ENCODE measurements at places on chromosomes 1 and 21.
A peak's percentile ranks its signal among the peaks of the same experiment; 100 is the strongest.

DNA sequence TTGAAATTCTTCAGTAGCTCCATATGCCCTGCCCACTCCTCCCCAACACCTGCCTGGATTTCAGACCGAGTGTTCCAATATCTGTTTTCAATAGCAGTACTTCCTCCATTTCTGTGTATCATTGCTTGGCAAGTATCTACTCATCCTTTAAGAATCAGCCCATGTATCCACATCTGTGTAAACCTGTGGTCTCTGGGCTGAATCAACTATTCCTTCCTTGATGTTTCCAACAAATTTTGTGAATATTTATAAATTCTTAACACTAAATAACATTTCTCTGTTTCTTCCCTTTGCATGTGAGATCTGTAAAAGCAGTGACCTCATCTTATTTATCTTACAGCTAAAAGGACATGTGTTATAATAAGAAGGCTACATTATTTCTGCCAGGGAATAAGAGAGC, 26.0 kb upstream of the UAP1 start:
- no peak for DNase-seq

GRCh38 chr21:32415451-32416398, 3.2 kb downstream of the EVA1C start:
- DNase-seq: no peak

DNA sequence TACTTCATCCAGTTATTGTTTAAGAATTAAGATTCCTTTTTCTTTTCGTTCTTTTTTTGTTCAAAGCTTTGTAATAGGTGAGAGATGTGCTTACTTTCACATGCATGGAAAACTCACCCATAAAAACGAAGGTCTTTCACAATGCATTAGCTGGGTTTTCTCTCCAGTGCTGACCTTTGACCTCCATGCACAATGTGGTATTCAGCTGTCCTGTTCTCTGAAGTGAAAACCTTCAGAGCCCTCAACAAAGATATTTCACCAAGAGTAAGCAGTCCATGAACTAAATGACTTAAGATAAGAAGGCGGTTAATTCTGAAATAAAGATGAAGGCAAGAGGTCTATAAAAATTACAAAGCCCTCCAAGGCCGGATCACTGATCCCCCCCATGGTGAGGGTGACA, 77.1 kb upstream of the IPO9 start:
- DNase-seq: no peak

- DNase-seq: no peak
These were observed 40.3 kb downstream of the SLC19A1 start for GRCh38 chr21:45502006-45502345.

GRCh38 chr21:45135868-45136267, 61.5 kb downstream of the ADARB1 start:
- DNase-seq: no peak

- DNase-seq: no peak
These were observed 343.6 kb downstream of the PTPRU start for GRCh38 chr1:29579821-29580425.

- no peak for DNase-seq
These were observed 26.8 kb upstream of the LRIF1 start for GRCh38 chr1:110990541-110990940.

GRCh38 chr1:235015291-235015985, 113.2 kb downstream of the TOMM20 start:
- no peak for DNase-seq

GRCh38 chr1:234614081-234614489, 4.1 kb upstream of the IRF2BP2 start:
- DNase-seq: no peak

- DNase-seq: no peak
These were observed 1.5 kb downstream of the PHGDH start for GRCh38 chr1:119713039-119713748.

- DNase-seq: no peak
These were observed 37.4 kb upstream of the CDC42BPA start for GRCh38 chr1:227355542-227356245.

DNA sequence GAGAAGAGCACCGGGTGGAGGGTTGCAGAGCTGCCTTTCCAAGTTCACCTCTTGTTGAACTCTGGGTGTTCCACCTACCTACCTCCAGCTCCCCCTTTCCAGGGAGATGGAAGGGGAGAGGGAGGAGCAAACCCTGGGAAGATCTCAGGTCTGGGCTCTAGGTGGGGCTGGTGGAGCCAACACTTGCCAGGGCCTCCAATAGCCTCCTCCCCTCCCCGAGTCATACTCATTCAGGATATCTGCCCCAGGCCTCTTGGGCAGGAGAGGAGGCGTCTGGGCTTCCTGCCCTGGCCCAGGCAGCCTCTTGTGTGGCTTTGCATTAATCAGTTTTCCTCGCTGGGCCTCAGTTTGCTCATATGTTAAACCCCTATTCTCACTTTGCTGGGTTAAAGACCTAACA, 13.4 kb downstream of the RAP1GAP start:
- DNase-seq: no peak

DNA sequence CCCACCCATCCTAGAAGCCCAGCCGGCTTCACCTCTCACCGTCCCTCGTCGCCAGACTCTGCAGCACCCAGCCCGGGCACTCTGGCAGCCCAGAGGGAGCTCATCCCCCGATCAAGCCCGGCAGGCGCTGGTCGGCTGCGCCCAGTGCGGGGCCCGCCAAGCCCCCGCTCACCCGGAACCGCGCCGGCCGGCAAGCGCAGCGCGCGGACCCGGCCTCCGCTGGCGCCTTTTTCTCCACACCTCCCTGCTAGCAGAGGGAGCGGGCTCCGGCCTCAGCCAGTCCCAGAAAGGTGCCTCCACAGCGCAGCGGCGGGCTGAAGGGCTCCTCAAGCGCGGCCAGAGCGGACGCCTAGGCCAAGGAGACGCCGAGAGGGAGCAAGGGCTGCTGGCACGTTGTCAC, 2023.3 kb downstream of the NCAM2 start:
- no peak for DNase-seq

- peak; percentile 34 for DNase-seq
These were observed 499 bp upstream of the SH3GLB1 start for GRCh38 chr1:86703696-86704457.

DNA sequence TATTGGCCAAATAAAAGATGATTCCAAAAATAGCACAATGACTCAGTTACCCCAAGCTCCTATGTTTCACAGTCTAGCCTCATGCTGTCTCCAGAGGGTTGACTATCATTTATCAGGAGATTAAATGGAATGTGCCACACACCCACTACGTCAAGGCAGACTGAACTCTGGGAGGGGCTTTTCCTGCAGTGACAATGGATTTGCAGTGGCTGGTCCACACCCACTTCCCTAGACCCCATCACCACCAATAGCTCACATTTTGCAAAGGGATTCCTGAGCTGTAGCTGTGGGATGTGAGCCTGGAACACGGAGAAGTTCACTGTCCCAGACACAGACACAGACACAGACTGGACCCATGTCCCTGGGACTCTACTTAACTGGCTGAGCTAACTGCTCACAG, 77.1 kb downstream of the HLCS start:
- no peak for DNase-seq

GRCh38 chr1:29689372-29690030, 453.2 kb downstream of the PTPRU start:
- no peak for DNase-seq

Measured in activated CD4-positive, alpha-beta T cell treated with anti-CD3 and anti-CD28 coated beads for 1 hour (primary cell).